ENCODE measurements at places on chromosomes 11 and 22.
A peak's percentile ranks its signal among the peaks of the same experiment; 100 is the strongest.

- DNase-seq, result no peak
These were observed 9.5 kb upstream of the CBX6 start for GRCh38 chr22:38881464-38881871.

- DNase-seq, result no peak
These were observed 458 bp downstream of the RTN4R start for GRCh38 chr22:20267441-20268278.

DNA sequence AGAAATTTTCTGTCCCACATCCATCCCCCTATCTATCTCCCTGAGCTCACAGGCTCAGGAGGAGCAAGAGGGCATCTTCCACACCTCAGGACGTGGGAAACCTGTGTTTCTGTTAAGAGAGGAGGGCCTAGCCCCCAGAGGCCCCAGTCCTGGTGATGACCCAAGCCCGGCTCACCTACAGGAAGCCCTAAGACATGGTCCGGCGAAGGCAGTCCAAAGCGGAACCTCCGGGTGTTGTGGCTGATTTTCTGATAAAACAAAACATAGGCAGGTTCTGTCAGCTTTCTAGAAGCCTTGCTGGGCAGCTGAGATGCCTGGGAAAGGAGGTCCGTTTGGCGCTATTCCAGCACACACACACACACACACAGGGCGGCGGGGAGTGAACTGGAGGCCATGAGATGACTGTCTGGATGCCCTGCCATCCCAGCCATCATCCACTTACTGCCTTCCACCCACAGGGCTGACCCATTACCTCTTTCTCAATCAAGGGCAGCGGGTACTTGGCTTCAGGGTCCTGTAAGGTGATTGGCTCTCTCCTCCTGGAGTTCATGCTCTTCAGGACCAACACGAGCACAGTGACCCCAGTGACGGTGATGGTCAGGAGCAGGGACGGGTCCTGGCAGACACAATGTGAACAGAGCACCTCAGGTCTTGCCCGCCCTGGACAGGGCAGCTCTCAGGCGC lies 882 bp downstream of the CYB5R2 start:
- DNase-seq, result no peak

DNA sequence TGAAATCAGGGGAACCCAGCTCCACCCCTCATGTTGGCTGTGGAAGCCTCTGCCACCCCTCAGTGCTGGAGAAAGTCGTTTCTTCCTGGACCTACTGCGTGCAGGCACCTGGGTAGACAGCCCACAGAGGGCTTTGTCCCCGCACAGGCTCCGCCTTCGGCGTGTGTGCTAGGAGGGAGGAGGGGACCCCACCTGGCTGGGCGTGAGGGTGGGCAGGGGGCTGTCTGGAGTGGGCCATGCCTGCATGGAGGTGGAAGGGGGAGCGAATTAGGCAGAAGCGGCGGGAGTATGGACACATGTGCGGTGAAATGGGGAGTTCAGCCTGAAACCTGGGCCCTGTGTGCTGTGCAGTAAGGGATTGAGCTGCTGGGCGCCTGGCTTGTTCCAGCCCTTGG lies 49.3 kb downstream of the FBLN1 start:
- DNase-seq, result no peak

DNA sequence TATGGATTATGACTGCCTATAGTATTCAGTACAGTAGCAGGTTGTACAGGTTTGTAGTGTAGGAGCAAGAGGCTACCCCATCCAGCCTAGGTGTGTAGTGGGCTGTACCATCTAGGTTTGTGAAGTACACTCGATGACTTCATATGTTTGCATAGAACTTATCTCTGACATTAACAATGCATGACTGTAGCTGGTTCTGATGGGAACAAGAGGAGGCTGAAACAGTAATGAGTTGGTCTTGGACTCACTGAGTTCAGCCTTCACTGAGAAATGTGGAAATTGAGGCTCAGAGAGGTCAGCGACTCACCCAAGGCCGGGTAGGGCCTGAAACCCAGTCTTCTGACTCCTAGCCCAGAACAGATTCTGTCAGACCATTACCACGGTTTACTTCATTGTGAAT lies 13.0 kb downstream of the MYO7A start:
- no peak for DNase-seq

GRCh38 chr22:32622004-32622743 lies 147.6 kb downstream of the FBXO7 start:
- no peak for DNase-seq

GRCh38 chr11:127003260-127003981 lies 2.9 kb upstream of the KIRREL3 start:
- DNase-seq, result peak; percentile 77

GRCh38 chr11:118888398-118888797 lies 4.7 kb downstream of the CXCR5 start:
- DNase-seq, result no peak

- DNase-seq, result no peak
These were observed 199.9 kb downstream of the CWF19L2 start for GRCh38 chr11:107257710-107258109.
